ENCODE measurements at places on chromosomes 1 and 21.

DNA sequence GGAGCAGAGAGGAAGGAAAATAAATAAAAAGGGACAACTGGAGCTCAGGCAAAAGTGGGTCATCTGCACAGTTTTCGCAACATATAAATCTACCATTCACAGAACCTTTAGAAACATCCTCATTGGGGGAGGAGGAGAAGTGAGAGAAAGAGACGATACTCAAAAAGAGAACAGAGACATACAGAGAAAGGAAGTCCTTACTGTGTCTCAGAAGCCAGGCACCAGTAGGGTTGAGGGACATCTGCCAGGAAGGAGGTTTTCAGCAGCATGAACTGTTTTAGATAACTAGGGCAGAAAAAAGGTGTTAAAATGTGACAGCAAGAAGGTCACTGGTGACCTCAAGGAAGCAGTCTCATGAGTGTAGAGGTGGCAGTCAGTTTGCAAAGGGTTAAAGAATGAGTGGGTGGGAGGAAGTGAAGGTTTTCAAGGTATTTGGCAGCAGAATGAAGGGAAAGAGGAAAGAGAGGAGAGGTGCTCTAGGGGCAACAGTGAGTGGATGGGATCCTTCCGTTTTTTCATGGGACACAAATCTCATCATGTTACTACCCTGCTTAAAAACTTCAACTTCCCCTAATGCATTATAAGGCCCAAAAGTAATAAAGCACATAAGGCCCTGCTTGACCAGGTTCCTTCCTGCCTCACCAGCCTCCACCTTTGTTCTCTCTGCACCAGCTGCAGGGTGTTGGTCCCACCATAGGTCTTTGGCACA lies 9.5 kb downstream of the JAK1 start:
- DNase-seq, result no peak

GRCh38 chr1:206117151-206117948 lies at the start of gene AVPR1B:
TSS of gene AVPR1B (minus strand) at chr1:206117388. CDS start at chr1:206116890, 498 bp downstream.
- no peak for DNase-seq

DNA sequence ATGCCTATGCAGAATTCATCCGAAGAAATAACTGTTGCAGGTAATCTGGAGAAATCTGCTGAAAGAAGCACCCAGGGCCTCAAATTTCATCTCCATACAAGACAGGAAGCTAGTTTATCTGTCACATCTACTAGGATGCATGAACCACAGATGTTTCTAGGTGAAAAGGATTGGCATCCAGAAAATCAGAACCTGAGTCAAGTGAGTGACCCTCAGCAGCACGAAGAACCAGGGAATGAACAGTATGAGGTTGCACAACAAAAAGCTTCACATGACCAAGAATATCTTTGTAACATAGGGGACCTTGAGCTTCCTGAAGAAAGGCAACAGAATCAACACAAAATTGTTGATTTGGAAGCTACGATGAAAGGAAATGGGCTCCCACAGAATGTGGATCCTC lies 24.0 kb upstream of the PLEKHM2 start:
- DNase-seq, result no peak

- no peak for DNase-seq
Measured at GRCh38 chr1:205994346-205994745, 8.8 kb downstream of the RAB7B start.

DNA sequence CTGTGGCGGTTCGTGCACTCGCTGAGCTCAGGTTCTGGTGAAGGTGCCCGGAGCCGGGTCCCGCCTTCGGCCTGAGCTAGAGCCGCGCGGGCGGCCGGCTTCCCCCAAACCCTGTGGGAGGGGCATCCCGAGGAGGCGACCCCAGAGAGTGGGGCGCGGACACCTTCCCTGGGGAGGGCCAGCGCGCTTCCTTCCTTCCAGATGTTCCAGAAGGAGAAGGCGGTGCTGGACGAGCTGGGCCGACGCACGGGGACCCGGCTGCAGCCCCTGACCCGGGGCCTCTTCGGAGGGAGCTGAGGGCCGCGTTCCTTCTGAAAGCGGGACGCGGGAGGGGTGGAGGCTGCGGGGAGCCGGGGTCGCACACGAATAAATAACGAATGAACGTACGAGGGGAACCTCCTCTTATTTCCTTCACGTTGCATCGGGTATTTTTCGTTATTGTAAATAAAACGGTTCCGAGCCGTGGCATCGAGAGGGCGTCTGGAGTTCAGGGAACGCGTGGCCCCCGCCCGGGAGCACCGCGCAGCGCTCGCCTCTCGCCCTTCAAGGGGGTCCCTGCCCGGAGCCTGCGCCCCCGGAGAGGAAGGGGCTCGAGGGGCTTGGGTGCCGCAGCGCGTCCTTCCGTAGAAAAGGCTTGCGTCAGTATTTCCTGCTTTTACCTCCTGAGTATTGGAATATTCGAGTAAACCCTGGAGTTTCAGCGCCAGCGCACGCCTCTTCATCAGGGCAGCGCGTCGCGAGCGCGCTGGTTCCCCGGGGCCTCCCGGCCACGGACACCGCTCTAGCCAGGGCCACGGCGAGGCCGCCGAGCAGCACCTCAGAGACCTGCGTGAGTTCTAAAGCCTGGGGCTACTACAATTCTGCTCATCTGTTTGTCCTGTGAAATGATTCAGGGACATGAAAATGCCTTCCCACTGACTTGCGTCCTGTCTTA lies 11.5 kb downstream of the YBEY start:
- no peak for DNase-seq

- no peak for DNase-seq
Measured at GRCh38 chr1:83746234-83746633, 252.7 kb downstream of the TTLL7 start.

- DNase-seq, result no peak
Measured at GRCh38 chr1:186865253-186865652, 36.5 kb downstream of the PLA2G4A start.
